ENCODE measurements at places on chromosomes 7 and 10.

DNA sequence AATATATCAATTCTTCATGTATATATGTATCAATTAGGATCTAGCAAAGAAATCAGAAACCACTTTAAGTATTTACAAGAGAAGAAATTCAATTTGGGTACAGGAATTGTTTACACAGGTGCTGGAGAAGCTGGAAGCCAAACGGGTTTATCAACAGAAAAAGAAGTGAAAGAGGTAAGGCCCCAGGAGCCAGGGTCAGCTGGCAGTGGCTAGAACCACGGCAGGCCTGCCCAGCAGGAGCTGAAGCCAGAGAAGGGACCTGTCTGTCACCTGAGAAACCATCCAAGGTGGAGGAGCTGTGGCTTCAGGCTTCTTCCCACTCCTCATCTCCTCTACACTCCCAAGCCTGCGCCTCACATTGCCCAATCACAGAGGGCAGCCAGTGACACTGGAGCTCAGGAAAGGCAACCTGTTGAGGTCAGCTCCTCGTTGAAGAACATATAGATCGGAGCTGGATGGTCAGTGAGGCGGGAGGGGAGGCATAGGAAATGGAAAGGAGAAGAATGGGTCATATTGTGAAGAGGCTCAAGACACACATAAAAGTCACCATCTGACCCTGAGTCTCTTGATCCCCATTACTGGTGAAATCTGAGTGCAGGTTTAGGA is 182.6 kb downstream of the REEP3 start:
- DNase-seq, result no peak

- DNase-seq, result no peak
These were observed 609.6 kb downstream of the KCNMA1 start for GRCh38 chr10:77028042-77028441.

- peak; percentile 40 for DNase-seq
These were observed 126.5 kb downstream of the CUBN start for GRCh38 chr10:17003151-17003550.

- DNase-seq, result no peak
These were observed 68.5 kb upstream of the SHH start for GRCh38 chr7:155880721-155881120.

DNA sequence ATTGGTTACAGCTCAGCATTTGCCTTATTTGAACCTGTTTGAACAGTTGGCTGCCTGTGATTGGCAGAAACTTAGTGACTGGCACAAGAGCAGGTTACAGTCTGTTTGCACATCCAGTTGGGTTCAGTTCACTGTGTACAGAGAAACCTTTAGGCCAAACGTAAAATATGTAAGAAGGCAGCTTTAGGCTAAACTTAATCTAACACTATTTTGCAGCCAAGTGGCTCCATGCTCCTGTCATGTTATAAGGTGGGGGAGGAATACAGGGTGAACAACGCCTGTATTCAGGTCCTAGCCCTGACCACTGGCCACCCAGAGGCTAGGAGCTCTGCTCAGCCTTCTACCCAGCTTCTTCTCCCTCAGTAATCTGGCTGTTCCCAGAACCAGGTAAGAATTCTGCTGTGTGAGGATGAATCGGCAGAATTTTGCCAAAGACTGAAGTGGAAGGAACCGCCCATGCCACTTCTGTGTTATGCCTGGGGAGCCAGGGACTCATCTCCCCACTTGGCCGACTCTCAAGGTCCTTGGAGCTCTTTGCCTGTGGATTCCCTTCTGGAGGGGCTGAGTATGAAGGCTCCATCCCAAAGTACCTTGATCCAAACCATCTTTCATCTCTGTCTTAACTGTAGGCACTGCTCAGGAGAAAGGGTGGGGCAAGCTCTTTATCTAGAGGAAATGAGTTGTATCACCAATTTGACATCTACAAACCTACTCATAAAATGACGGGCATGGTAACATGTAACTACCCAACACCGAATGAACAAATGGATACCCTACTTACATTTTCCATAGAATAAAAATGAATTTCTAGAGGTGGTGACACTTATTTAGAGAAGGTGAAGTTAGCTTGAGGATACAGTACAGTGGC is 164.4 kb upstream of the NAMPT start:
- no peak for DNase-seq

DNA sequence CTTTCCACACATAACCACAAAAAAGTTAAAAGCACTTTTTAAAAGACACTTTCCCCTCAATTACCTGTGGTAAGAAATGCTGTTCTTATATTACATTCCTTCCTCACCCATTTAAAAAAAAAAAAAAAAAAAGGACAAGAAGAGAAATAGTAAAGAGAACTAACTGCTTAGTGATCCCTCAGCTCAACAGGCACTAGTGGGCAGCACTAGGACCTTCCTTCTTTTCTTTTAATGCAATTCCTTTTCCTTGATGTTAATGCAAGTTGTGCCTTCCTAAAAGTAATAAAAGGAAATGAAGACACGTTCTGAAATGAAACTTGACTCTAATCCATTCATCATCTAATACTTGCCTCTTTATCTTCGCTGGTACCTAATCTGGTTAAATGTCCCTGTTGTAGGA is 189.7 kb downstream of the TCF7L2 start:
- no peak for DNase-seq

DNA sequence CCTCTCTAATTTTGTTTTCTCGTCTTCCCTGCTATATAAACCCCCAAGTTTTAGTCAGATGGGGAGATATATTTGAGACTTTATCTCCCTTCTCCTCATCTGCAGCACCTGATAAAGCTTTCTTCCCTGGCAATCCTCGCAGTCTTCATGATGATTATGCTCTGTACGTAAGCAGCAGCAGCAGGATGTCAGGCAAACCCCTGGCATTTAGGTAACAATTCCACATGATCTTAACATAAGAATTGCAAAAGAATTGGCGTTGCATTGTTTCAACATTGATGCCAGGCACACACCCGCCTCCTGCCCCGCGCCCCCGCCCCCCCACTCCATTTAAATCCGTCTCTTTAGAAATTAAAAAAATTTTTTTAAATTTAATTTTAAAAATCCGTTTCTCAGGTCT is 6.1 kb downstream of the PKD1L1 start:
- no peak for DNase-seq

DNA sequence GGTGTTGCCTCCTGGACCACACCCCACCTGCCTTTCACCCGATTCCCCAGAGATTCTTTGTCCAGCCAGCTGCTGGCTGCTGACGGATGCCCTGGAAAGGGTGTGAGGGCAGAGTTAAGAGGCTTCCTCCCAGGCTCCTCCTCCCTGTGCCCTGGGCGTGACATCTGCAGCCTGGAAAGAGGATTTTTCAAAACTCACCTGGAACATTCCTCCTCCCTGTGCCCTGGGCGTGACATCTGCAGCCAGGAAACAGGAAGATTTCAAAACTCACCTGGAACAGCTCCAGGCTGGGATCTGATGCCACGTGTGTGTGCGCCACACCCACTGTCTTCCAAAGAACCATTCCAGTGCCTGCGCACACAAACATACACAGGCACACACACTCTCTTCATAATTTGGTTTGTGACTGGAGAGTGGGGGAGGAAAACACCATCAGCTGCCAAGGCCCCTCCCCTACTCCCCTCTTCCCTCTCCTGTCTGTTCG is 5.2 kb downstream of the MARVELD1 start:
- no peak for DNase-seq

Measured in stimulated activated CD4-positive, alpha-beta T cell treated with anti-CD3 and anti-CD28 coated beads, Interleukin-15, amount 100 ng/mL, for 1 hour (primary cell).